ENCODE measurements at places on chromosomes 4 and X. TPM values are rescaled to one million over a fixed set of nuclear protein-coding genes. Genes with fewer than 3 reads are reported as not detected.

The RBM46 gene
- polyA plus RNA-seq, result not detected

The TCEAL5 gene
- polyA plus RNA-seq, result 0.14 TPM

The RHOH gene
- polyA plus RNA-seq, result 0.87 TPM

The PDGFC gene
- 2.4 TPM for polyA plus RNA-seq

The FGB gene
- polyA plus RNA-seq, result not detected

The DMRTC1 gene
- polyA plus RNA-seq, result not detected

The PORCN gene
- 16.8 TPM for polyA plus RNA-seq

The MBNL3 gene
- 2.5 TPM for polyA plus RNA-seq

The TMEM47 gene
- polyA plus RNA-seq, result 1.9 TPM

The PPARGC1A gene
- polyA plus RNA-seq, result 0.55 TPM

The F8A1 gene
- polyA plus RNA-seq, result 17.0 TPM

The CXCL6 gene
- polyA plus RNA-seq, result 1.4 TPM

The GABRA4 gene
- polyA plus RNA-seq, result 0.10 TPM

The PAGE5 gene
- not detected for polyA plus RNA-seq

The ADAD1 gene
- polyA plus RNA-seq, result not detected

The MAGEC1 gene
- polyA plus RNA-seq, result not detected

The TMPRSS11A gene
- polyA plus RNA-seq, result 57.7 TPM

The MOB1B gene
- 3.4 TPM for polyA plus RNA-seq

The AKAP17A gene
- 23.9 TPM for polyA plus RNA-seq

The SSX3 gene
- not detected for polyA plus RNA-seq

The TCEAL2 gene
- 1.6 TPM for polyA plus RNA-seq

The MAGED4B gene
- 3.8 TPM for polyA plus RNA-seq

The EDNRA gene
- 0.49 TPM for polyA plus RNA-seq

The SERPINA7 gene
- polyA plus RNA-seq, result not detected

The PPP1R2C gene
- not detected for polyA plus RNA-seq

The APLN gene
- 0.22 TPM for polyA plus RNA-seq

The FDCSP gene
- 0.29 TPM for polyA plus RNA-seq

Data from esophagus (tissue), 2 donors.